CD14-positive monocyte (primary cell): ENCODE measurements at places on chromosomes 5 and 9. TPM values are rescaled to one million over a fixed set of nuclear protein-coding genes. Genes with fewer than 3 reads are reported as not detected.

GRCh38 chr5:159286420-159287035 is 23.4 kb downstream of the UBLCP1 start:
- peak; percentile 23 for DNase-seq

DNA sequence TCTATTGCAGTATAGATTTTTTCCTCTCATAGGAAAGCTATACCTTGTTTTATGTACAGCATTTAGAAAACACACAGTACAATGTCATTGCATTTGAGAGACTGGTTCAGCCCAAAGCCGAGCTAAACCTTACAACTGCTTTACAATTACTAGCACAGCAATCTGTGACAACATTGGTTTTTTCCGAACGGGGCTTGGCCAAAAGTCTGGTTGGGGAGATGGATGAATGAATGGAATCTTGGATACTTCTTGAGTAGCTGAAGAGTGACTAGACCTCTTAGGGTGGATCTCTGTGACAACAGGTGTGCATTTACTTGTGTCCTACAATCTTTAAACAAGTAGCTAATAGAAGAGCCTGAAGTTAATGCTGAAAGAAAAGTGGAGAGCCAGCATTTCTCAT is 1.2 kb downstream of the SGCD start:
- DNase-seq: no peak

- peak; percentile 86 for DNase-seq
Observed at GRCh38 chr9:72443855-72444254, 77.6 kb upstream of the TMC1 start.

DNA sequence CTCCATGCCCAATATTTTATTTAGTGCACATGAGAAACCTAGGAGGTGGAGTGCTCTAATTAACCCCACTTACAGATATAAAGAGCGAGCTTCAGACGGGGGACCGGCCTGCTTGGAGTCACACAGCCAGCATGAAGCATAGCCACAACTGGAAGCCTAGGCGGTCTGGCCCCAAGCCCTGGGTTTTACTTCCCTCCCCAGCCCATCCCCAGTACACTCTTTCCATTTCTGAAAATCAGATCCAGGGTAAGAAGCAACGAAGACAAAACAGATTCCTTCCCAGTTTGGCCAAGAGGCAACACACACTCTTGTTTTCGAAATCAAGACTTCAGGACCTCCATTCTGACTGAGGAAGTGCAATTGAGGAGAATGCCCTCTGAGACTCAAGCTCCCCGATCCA is 27.1 kb downstream of the KCNMB1 start:
- DNase-seq: no peak

The RNF183 gene
- not detected in 2 replicates for polyA plus RNA-seq

DNA sequence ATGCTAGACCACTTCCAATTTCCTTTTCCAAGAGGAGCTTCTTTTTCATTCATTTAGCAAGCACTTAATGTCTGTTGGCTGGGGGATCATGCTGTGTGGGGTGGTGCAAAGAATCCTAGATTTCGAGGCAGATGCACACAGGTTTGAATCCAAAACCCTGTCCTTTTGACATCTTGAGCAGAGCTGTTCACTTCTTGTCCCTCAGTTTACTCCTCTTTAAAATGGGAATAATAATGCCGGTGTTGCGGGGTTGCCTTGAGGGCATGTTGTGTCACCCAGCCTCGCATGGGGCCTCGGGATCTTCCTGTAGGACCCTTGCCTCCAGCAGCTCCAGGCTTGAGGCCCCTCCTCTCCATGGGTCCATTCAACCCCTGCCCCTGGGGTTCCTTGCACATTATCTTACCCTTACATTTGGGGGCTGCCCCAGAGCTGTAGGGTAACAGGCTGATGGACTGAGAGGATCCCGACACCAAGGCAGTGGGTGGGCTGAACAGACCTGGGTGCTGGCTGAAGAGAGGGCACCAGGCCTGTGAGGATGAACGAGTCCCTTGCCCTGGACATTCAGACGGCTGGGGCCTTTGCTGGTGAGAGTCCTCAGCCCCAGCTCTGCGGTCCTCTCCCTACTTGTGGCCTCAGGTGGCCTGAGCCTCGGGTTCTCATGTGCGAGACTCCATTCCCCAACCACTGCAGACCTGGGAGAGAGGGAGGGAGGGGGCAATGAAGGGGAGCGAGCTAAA is 145.8 kb downstream of the BARX1 start:
- no peak for DNase-seq

DNA sequence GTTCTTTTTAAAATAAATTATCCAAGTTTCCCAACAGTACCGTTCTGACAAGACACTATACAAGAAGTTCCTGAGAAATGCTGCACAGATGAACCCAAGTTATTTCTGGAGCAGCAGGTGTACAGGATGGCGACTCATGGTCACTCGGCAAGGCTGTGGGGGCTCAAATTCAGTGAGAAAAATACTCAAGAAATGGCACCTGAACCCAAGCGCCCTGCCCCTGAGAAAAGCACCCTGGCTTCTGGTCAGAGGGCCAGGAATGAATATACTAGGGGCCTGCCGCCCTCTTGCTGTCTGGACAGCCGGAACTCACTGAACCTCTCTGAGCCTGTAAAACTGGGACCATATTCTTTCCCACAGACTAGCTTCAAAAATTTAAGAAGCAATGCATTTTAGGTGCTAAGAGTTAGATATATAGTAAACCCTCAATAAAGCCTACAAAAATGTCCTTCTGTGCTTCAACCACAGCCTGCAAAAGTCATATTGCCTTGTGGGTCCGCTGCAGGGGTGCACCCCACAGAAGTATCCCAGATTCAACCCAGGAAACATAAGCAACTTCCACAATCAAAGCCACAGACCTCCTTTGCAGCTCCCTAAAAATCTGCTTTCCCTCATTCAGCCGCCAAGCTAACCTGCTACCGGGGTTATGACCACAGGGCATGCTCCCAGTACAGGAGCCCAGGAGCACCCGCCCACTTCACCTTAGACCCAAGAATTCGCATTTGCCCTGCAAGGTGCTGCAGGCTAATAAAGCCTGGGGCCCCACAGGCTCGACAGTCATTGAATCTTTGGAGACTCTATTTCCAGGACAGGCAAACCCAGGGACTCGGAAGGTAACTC is 1.4 kb downstream of the RAPGEF1 start:
- no peak for DNase-seq

- DNase-seq: no peak
Observed at GRCh38 chr9:126886897-126887296, 26.5 kb downstream of the ZBTB34 start.

DNA sequence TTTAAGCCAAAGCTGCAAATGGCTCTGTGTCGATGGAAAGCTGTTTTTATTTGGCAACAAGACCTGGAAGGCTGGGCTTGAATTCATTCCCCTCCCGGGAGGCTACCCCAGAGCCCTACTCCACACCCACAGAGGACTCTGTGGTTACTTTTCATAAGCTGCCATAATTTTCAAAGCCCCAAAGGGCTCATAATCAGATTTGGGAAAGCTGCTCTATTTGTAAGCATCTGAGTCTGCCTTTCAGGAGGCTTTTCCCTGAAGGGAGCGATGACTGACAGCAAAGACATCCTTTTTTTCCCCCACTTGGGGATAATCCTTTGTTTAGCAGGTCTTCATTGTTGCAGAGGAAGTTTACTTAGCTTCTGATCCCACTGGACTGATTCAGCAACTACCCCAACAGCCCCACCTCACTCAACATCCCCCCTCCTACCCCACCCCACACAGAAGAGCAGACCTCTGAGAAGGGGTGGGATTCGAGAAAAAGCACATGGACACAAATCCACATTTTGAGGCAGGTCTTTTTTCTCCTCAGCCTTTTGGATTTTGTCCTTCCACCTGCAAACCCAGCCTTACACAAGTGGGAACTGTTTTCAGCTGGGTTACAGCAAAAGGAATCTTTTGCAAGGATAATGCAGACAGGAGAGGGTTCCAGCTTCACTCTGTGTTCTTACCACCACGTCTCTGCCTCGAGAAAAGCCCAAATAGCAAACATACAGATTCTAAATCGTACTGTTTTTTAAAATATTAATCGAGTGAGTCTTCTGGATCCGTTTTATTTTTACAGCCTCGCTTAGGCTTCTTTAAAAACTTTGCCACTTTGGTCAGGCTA is 244.4 kb upstream of the TUT7 start:
- no peak for DNase-seq

The SV2C gene
- polyA plus RNA-seq: 0.01 TPM in 2 replicates

GRCh38 chr5:157827423-157827822 is 31.5 kb downstream of the CLINT1 start:
- DNase-seq: no peak
